ENCODE measurements at places on chromosomes 2 and 18.

DNA sequence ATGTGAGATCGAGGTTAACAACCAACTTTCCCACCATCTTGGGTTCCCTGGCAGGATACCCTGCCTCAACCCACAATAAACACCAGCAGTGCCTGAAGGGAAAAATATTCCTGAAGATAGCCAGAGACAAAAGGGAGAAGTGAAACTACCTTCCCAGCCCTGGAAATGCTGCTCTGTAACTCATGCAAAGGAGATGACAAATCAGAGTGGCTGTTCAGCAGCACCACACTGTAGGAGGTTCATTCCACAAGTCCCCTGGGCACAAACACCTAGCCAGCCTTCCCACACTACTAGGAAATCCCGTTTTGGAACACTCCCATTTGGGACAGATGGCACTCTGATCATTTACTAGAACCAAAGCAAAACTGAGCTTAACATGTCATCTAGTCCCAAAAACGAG, 190.7 kb upstream of the RBBP8 start:
- H3K4me3 ChIP-seq: no peak overlapping the region
- no peak overlapping the region for H3K27ac ChIP-seq
- H3K36me3 ChIP-seq: no peaks in the 10 kb centered on the region
- no peaks in the 10 kb centered on the region for H3K27me3 ChIP-seq
- H3K4me1 ChIP-seq: peaks cover 3% of the 10 kb centered on the region
- DNase-seq: no peak

DNA sequence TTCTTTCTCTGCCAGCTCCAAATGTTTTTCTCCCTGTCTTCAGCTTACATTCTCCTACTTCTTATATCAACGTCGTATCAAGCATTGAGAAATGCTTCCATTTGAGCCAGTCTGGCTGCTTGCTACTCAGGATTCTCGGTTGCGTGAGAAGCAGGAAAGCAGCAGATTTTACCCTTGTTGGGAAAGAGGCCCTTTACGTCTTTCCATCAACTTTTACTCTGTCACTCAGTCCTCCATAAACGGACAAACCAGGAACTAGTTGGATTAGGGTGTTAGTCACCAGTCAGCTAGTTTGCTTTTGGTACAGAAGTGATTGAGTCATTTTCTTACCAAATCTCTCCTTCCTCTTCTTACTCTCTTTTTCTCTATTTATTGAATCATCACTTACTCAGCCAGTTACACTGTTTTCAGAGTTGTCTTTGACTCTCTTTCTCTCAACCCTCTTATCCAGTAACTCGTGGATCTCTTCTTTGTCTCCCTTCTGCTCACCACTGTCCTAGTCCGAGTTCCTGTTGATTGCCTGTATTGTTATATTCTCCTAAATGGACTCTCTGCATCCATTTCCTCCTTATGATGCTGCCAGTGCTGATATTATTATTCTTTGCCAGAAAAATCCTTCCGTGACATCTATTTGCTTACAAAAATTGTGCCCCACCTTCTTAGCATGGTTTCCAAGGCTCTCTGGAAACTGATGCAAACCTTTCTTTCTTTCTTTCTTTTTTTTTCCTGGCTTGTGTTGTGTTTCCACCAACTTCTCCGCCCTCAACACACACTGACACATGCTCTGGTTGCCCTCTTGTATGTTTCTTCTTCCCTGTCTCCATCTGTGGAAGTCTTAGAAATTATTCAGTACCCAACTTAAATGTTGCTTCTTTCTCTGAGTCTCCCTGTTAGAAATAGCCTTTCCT, 61.5 kb downstream of the VRK2 start:
- no peaks in the 10 kb centered on the region for H3K36me3 ChIP-seq
- H3K27ac ChIP-seq: peak overlapping the region; percentile 3
- peaks cover 12% of the 10 kb centered on the region for H3K4me1 ChIP-seq

- peaks cover 12% of the 10 kb centered on the region for H3K4me1 ChIP-seq
- H3K36me3 ChIP-seq: peaks cover 10% of the 10 kb centered on the region
- H3K4me3 ChIP-seq: peak overlapping the region; percentile 94
- H3K27ac ChIP-seq: peak overlapping the region; percentile 87
These were observed 2.1 kb downstream of the BCL2L11 start for GRCh38 chr2:111122631-111123421.

DNA sequence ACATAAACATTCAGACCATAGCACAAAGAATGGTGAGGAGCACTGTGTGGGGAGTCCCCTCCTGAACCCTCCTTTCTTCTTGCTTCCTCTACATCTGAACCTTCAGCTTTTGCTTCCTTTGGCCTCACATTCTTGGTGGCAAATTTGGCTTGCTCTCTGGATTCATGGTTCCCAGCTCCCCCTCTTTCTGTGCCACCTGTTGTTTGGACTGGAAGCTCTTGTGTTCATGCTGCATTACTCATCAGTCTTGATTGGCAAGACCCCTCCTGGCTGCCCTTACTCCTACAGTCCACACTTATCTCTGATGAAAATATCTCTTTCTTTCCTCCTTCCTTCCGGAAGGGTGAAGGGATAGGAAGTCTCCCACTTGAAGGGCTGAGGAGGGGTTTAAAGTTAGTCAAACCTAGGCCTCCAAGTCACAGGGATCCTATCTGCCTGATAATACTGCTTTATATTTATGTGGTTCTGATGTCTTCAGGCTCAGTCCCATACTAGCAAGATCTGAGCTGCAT, 70.0 kb downstream of the MYO3B start:
- H3K4me3 ChIP-seq: no peak overlapping the region
- no peaks in the 10 kb centered on the region for H3K36me3 ChIP-seq
- no peak overlapping the region for H3K27ac ChIP-seq
- no peak for DNase-seq

DNA sequence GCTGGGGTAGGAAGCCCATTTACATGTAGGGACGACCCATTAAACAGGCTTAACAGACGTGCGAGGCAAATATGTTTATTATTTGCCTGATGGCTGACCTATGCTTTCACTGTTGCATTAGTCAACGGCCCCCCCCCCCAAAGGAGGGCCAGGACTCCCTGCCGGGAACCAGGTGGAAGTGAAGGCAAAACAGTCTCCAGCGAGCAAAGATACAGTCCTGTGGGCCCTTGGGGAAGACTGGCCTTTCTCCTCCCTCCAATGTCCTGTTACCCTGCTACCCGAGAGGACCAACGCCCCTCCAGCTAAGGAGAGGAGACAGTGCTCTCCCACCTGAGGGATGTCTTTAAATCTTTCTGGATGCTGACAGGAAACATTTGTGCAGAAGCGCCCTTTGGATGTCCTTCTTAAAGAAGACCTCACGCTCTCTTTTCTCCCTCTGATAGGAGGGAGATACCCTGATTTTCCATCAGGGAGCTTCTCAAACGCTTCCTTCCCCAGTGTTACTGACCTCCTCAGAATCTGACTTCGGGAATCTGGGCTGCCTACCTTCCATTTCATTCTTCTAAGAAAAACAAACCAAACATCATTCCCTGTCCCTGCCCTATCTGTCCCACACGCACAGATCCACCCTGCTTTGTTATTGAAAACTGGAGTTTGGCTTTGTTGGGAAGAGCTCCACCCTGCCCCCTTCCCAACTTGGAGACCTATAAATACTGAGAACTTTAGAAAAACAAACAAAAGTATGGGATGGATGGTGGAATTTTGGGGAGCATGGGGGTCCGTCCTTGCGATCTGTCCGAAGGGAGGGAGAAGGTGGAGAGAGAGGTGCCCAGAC, 135.9 kb upstream of the SIX3 start:
- H3K4me3 ChIP-seq: no peak overlapping the region
- no peaks in the 10 kb centered on the region for H3K36me3 ChIP-seq
- peaks cover 27% of the 10 kb centered on the region for H3K4me1 ChIP-seq

- H3K4me1 ChIP-seq: peaks cover 40% of the 10 kb centered on the region
- H3K36me3 ChIP-seq: peaks cover 5% of the 10 kb centered on the region
- H3K27me3 ChIP-seq: peaks cover 16% of the 10 kb centered on the region
- H3K4me3 ChIP-seq: peak overlapping the region; percentile 92
These were observed 2.2 kb upstream of the CASP8 start for GRCh38 chr2:201257956-201258665.

DNA sequence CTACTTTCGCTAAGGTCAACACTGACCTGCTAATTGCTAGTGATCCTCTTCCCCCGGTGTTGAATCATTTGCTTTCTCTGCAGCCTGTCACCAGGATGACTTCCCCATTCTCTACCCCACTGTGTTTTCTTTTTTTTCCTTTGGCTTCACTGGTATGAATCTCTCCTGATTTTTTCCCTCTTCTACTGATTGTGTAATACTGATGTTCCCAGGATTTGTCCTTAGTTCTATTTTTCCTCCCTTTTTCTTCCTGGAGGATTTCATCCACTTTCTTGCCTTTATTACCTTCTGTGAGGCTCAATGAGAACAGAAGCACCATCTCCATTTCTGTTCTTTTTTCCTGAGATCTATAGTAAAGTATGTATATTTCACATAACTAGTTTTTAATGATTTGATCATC, 14.1 kb upstream of the MSH2 start:
- H3K4me3 ChIP-seq: no peak overlapping the region
- peaks cover 14% of the 10 kb centered on the region for H3K4me1 ChIP-seq
- peaks cover 4% of the 10 kb centered on the region for H3K36me3 ChIP-seq
- no peak for DNase-seq

GRCh38 chr2:160970052-160970965, 189.9 kb upstream of the TANK start:
- peaks cover 2% of the 10 kb centered on the region for H3K4me1 ChIP-seq
- peak overlapping the region; percentile 52 for H3K4me3 ChIP-seq
- DNase-seq: peak; percentile 47
- H3K27ac ChIP-seq: peak overlapping the region; percentile 98
- no peaks in the 10 kb centered on the region for H3K36me3 ChIP-seq
